ENCODE measurements at places on chromosomes 3 and 15.
A peak's percentile ranks its signal among the peaks of the same experiment; 100 is the strongest.

GRCh38 chr3:79250746-79251145 is 517.1 kb downstream of the ROBO1 start:
- DNase-seq = no peak

DNA sequence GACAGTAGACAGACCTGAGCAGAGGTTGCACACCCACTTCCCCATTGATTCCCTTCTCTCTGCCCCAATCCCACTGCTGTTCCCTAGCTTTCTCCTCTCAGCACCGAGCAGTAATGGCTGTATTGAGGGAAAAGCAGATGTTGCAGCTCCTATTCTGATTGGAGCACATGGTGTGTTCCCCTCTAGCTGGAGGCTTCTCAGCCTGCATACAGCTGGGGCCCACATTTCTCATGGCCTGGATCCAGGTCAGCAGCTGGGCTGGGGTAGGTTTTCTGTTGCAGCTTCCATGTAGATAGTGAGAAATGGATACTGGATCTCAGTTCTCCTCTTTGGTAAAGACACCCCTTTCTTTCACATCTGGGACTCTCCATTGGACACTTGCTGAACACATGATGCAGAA is 50.1 kb downstream of the RYR3 start:
- no peak for DNase-seq

DNA sequence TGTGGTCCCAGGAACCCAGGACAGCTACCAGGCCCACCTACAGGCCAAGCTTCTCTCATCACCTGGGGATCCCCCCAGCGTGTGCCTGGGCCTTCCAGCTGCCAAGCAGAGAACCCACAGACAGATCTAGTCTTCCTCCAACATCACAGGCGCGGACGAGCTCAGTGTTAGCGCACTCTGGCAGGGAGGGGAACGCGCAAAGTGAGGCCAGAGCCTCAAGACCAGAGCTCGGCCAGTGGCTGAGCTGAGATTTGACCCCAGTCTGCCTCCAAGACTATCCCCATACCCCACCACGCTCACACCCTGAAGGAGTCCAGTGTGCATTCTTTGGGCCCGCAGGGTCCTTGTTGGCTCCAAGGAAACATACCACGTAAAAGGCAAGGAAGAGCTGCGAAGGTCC is 5.1 kb downstream of the MFGE8 start:
- DNase-seq = no peak

DNA sequence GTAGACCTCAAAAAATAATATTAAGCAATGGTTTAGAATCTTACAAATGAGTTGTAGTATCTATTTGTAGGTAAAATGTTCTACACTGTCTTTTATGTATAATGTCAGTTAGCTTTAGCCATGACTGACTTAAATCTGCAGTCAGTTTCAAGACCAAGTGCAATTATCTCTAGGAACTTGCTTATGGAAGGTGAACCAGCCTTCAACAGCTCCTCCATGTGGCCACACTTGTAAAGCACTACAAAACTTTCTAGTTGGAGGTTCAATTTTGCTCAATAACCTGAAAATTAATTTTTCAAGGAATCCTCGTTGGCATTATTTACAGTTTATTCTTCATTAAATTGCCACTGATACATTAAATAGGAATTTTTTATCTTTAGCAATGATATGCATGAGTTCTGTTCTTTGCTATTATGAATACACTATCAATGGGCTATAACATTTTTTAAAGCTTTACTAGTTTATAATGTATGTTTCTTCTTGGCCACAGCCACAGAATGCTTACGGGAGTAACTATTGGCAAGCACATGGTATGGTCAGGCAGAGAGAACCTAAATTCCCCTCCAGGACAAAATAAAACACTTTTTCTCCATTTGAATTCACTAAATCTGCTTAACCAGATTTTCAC is 315.3 kb upstream of the UBE2E2 start:
- peak; percentile 49 for DNase-seq

DNA sequence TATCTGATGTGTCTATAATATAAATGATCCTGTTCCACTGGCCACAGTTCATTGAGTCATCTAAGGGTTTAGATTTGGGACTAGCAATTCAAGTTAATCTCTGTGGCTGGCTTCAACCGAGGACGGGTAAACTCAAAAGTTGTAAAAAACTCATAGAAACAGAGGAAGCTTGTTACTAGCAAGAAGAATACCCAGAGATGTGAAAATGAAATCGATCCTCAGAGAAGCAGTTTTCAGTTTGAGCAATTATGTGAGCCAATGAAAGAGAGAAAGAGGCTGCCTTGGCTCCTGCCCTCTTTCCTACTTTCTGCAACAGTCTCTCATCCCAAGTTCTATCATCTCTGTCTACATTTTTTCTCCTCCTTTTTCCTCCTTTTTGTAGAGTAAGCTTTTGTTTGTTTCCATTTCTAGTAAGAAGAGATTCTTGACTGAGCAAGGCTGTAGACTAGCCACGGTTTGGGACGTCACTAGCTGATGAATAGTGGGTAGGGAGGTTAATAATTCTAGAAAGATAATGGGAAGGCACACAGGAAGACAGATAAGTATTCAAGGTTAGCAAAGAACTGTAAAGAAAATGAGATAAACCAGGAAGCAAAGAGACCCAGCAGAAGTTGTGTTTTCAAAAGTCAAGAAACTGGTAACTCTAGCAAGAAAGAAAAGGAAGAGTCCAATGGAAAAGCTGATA is 298.9 kb upstream of the NR2F2 start:
- no peak for DNase-seq

DNA sequence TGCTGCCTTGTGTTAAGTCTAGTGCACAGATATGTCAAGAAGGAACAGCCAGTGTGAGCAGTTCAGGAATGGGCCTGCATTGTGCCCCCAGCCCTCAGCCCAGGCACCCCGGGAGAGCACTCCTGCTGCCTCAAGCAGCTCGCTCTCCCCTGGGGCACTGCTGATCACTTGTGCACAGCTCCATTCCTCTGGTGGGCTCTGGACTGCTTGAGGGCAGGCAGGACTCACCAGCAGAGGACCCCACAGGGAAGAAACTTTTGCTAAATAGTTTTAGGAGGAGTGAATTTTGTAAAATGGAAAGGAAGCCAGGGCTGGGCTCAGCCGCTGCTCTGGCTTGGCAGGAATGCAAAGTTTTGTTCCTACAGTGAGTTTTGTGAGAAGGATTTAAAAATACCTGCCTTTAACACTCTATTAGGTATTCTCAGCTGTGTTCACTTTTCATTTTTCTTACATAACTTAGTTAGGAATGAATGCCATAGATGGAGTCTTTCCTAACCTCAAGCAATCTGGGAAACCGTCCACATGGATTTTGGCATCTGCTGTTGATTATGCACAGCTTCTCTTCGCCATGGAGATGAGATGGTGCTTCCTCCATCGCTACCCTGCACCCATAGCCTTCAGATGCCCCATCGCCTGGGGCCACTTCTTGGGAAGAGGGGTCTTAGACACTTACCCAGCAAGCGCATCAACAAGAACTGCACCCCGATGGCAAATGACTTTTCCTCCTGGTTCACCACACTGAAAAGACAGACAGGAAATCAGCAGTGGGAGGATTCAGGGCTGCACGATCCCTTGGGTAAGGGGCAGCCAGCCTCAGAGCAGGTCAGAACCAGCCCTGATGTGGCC is 42.3 kb upstream of the RAB6B start:
- DNase-seq = no peak

- peak; percentile 79 for DNase-seq
Observed at GRCh38 chr15:75732809-75733451, 20.3 kb upstream of the CSPG4 start.

DNA sequence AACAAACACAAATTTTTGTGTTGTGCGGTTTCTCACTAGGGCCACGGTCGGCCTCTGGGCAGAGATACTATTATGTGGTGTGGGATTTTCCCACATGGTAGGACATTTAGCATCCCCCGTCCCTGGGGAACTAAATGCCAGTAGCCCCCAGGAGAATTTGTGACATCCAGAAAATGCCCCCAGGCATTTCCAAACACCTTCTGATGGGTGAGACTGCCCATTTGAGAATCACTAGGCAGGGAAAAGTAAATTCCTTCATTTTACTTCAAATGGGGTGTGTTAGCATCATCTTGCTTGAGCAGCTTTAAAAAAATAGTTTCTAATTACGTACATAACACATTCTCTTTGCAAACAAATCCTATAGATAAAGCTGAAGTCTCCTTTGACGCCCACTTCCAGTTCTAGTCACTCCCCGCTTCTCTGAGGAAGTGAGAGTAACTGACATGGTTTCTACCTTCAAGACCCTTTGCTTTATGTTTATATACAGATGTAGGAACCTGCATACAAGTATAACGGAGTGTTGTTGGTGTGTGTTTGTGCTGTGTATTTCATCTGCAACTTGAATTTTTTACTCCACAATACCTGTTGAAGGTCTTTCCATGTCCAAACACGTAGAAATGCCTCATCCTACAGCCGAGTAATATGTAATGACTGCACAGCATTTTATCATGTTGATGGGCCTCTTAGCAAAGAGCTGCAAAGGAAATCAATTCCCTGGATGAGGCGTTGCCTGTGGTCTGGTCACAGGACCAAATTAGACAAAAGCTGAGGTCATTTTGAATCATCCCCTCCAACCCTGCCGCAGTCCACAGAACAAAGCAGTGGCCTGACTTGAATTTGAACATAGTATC is 31.4 kb upstream of the ZBTB38 start:
- peak; percentile 43 for DNase-seq

DNA sequence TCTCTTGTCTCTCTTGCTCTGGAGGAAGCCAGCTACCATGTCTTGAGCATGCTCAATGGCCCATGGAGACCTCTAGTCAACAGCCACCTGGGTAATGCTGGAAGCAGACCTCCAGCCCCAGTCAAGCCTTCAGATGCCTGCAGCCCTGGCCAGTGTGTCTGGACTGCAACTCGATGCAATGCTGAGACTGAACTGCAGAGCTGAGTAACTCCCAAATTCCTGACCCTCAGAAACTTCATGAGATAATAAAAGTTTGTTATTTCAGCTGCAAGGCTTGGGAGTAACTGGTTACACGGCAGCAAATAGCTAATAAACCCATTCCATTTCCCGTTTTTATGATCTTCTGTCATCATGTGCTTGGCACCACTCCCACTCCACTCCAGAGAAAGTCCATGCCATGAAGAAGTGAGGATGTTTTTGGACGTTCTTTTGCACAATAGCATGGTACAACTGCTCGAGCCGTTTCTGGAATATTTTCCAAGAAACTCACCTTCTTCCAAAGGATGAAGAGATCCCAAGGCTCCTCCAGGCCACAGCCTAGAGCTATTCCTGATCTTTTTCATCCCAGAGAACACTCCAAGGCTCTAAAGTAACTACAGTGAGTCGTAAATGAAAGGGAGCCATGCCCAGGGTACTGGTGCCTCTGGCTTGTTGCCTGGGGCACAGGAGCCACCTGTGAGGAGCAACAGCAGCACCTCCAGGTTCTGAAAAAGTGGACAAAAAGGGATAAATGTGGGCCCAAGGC is 72.0 kb upstream of the KLF13 start:
- peak; percentile 39 for DNase-seq

DNA sequence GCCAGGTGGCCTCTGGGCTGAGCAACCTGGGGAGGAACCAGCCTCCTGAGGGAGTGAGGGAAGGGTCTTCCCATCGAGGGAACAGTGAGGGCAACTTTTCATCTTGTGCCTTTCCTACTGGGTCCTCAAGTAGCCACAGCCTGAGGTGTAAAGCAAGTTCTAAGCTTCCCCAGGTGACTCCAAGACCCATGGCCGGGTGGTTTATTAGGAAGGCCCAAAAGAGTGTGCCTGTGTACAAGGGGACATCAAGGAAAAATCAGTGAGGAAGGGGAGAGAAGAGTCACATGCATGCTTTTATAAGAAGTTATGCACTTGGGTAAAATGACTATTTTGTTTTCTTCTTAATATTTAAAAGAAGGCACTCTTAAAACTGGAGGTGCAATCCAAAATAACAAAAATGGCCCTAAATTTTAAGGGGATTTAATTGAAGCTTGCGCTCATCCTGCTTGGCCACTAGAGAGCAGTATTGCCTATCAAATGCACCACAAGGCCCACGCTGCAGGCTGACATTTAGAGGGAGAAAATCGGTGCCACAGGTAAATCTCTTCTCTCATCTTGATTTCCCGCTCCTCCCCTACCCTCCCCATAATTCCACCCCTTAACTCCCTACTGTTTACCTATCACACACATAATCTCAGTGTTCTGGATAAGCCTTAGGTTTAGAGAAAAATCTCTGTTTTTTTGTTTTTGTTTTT is 6.7 kb downstream of the NANOGP8 start:
- peak; percentile 66 for DNase-seq

Measured in NB4 (cell line).